NCI-H1417 treated with DMSO at 0.1 percent for 48 hours (cell line): ENCODE measurements at places on chromosomes 2 and 18.

GRCh38 chr2:62406573-62407043, 99.4 kb downstream of the TMEM17 start:
- DNase-seq, result no peak

- DNase-seq, result no peak
Observed at GRCh38 chr2:205836477-205837221, 154.3 kb downstream of the NRP2 start.

- no peak for DNase-seq
Observed at GRCh38 chr2:108553209-108553919, 19.1 kb downstream of the LIMS1 start.

GRCh38 chr2:6639929-6640620, 225.6 kb downstream of the CMPK2 start:
- no peak for DNase-seq

GRCh38 chr2:31430439-31431165, 16.1 kb upstream of the XDH start:
- DNase-seq, result no peak

- DNase-seq, result no peak
Observed at GRCh38 chr2:84899304-84900204, 5.9 kb upstream of the TMSB10 start.

- no peak for DNase-seq
Observed at GRCh38 chr2:134636714-134637113, 82.1 kb downstream of the TMEM163 start.

GRCh38 chr2:181066333-181066732, 85.9 kb downstream of the UBE2E3 start:
- DNase-seq, result no peak

- DNase-seq, result no peak
Observed at GRCh38 chr18:36537289-36537688, 239.8 kb downstream of the FHOD3 start.

DNA sequence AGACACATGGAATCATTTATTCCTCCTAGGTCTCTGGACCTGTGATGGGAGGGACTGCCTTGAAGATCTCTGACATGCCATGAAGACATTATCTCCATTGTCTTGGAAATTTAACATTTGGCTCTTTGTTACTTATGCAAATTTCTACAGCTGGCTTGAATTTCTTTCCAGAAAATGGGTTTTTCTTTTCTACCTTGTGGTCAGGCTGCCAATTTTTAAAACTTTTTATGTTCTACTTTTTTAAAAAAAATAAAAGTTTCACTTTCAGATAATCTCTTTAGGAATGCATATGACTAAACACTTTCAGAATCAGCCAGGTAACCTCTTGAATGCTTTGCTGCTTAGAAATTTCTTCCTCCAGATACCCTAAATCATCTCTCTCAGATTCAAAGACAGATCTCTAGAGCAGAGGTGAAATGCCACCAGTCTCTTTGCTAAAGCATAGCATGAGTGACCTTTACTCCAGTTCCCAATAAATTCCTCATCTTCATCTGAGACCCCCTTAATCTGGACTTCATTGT, 209.6 kb downstream of the RPRM start:
- DNase-seq, result no peak

- no peak for DNase-seq
Observed at GRCh38 chr2:3472966-3473365, 46.4 kb downstream of the ADI1 start.

- DNase-seq, result no peak
Observed at GRCh38 chr2:237201461-237202287, 116.0 kb downstream of the COPS8 start.

DNA sequence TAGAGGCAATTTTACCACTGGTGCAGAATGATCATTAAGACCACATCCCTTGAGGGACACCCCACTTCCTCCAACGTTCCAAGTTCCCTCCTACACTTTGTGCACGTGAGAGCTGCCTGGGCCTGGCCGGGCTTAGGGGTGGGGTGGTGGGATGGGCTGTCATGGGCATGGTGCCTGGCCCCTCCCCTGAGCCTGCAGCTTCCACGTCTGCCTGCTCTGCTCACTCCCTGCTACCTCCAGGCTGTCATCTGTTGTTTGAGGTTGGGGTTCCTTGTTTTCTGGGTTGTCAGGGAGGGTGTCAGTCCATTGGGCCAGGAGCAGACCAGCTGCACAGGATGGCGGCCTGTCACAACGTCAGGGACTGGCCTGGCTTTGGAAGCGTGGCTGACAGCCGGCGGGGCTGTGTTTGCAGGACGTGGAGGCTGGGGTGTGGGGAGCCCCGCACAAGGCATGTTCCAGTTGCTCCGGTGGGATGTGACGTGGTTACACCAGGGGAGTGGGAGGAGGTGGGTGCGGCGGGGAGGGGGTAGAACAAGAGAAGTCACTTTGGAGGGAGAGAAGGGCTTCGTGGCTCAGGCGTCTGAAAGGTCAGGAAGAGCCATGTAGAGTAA, 72.3 kb downstream of the RTP5 start:
- no peak for DNase-seq

DNA sequence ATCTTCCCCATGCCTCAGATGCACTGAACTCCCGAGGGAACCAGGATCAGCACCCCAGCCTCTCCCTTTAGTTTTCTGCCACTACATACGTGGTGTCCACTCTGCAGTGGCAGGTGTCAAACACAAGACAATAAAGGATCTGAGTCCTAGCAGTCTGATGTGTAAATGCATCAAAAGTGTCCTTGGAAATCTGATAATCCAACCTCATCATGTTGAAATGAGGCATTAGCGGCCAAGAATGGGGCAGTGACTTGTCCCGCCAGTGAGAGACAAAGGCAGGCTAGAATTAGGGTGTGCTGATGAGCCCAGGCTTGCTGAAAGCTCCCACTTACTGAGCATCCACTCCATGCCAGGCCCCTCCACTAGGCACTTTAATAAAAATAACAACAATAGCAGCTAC, 52.9 kb downstream of the EN1 start:
- no peak for DNase-seq

DNA sequence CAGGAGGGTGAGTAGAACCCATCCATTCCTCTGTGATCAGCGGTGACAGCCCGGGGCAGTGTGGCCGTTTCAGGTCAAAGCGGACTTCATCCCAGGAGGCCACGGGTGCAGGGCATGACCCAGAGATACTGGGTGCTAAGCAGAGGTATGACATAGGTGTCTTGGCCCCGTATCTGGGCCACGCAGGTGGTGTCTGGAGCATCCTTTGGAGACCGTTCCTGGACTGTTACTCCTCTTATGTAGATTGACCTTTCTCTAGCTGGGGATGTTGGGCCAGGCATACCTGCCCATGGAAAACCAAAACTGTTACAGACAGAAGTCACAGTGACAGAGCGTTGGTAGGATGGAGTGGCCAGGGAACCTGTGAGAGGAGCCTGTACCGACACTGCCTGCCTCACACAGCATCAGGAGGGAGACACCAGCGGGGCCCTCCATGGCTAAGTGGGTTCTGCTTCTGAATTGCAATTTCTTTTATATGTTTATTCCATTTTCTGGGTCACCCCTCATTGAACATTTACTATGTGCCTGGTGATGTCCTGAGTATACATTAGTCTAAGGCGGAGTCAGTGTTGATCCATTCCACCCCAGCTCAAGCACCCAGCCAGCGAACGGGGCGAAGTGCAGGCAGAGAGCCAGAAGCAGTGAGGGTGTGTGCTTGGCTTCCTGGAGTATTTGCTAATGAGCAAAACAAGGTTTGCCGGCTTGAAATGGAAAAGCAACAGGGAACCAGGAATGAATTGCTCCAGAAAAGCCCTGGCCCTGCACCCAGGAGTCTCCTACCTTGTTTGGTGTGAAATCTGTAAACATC, 141.7 kb downstream of the SH3RF3 start:
- DNase-seq, result no peak

DNA sequence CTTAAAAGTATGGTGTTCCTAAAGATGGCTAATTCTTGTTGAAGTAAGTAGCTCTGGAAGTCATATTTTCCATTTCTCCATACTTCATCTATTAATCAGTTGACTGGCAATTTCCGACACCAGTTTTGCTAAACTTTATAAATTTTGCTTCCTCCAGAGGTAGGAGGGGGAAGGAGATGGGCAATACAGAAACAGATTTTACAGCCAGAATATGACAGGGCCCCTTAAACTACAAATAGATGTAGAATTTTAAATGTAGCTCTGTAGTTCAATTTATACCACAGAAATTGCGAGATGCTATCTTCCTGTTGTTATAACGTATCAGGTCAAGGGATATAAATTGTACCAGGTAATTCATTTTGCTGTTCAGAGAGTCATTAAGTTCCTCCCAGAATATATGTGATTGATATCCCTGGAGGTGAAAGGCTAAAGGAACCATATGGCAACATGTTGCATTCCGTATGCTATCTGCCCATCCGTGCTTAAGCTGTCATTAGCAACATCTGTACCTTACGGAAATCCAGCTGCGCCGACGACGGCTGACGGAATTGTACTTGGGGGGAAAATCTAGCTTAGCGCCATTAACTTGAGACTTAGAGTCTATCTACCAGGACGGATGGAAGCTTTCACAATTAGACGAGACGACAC, 8.4 kb upstream of the NR4A2 start:
- no peak for DNase-seq

GRCh38 chr2:32750880-32751279, 123.0 kb downstream of the TTC27 start:
- DNase-seq, result no peak

DNA sequence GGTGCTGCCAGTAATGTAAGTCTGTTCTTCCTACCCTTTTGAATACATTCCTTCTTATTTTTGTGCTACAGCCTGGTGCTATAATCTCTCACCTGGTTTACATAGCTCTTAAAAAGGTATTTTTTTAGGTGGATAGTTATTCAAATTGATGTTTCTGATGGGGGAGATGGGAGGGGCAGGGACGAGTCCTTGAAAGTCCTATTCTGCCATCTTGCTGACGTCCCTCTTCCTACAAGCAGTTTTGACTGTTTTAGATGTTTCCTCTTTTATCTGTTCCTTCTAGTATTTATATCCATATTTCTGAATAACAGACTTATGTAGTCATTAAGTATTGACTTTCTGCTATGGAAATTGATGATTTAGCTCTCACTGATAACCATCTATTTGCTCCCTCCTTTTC, 256.4 kb downstream of the KIAA1328 start:
- DNase-seq, result no peak

DNA sequence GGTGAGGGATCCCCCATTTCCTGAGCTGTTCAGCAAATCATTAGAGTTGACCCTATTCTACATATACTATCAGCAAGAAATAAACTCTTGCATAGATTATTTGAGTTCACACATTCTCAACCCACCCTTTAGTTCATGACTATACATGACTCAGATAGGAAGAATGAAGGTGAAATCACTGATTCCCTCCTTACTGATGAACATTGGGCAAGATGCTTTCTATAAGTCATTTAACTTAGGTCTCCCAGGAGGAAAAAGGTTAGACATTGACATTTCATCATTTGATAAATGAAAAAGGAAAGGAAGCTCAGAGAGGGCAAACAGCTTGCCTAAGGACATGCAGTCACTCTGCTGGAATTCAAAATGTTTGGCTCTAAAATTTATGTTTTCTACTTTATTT, 408.0 kb downstream of the TMEM182 start:
- DNase-seq, result no peak

DNA sequence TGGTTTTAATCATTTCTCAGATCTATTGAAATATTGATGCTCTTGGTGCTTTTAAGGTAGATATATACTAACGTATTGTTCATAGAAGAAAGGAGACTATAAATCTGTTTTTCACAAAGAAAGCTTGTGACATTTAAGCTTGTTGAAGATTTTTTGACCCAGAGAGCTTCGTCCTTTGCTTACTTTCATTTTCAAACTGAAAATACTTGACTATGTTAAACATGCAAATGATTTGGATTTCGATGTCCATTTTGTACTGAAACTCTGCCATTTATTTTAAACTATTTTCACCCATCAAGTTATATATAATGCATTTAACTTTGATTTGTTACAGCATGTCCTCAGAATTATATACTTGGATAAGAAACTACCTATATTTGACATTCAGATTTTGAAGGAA, 85.2 kb downstream of the SLC4A10 start:
- DNase-seq, result no peak

GRCh38 chr2:130972410-130972809, 120.8 kb downstream of the FAM168B start:
- DNase-seq, result no peak

DNA sequence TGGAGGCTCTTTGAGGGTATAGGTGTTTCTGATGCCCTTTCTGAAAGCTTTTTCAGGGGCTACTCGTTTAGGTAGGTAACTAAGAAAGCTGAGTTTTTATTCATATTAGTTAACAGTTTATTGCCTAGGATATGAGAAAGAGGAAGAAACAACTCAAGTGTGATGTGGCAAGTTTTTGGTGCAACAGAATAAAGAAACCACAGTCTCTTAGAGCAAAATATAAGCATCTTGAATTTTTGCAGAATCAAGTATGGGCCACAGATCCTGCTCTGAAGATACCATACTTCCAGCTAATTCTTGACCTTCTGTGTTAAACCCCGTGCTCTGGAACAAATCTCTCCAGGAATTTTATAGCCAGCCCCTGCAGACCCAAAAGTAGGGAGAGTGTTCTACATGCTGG, 147.7 kb upstream of the SLC1A4 start:
- DNase-seq, result no peak

DNA sequence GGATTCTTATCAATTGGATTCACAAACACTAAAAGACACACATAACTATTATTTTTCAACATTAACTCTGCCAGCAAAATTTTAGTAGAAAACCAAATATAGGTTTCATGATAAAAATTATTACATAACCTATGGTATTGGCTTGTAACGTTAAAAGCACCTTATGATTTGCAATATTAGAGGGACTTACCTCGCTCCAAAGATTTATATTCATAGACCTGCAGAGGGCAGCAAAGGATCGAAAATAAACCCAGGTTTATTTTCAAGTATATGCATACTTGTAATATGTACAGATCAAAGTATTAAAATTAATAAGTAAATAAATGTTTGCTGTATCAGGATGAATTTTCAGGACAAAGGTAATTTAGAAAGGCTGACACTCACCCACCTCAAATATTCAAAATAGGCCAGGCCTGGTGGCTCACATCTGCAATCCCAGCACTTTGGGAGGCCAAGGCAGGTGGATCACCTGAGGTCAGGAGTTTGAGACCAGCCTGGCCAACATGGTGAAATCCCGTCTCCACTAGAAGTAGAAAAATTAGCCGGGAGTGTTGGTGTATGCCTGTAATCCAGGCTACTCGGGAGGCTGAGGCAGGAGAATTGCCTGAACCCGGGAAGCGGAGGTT, 45.3 kb downstream of the LRPPRC start:
- no peak for DNase-seq

DNA sequence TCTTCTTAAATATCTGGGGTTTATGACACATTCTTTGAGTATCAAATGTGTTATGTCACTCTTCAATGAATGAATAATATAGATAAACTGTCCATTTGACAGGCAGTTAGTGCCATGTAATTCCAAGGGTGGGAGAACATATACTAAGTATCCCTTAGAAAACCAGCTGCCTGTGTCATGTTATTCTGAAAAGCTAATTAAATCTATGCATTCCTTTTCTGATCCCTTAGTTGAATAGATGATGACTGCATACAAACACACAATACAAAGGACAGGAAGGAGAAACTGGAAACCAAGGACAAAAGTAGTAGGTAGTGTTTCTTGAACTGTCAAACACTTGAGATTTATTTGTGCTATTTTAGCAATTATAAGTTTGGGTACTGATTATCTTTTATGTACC, 8.3 kb downstream of the ARHGAP28 start:
- DNase-seq, result no peak
